ENCODE measurements at places on chromosomes 7 and 10.

GRCh38 chr7:93579431-93579830 lies 4.9 kb upstream of the CALCR start:
- DNase-seq: no peak

DNA sequence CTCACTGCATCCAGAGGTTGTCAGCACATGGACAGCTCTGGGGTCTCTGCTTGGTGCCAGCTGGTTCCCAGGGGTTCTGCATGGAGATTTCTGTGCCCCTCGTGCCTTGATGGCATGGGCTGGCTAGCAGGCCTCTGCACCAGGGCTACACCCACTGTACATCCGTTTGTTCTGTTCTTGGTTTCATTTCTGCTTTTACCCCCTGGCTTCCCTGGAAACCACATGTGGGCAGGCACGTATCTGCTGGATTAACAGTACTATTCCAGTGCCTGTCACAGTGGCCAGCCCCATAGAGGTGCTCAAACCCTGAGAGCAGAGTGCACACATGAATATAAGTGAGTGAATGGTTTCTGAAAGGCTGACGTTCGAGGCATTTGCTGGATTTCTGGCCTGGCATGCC lies 207.2 kb upstream of the GPR26 start:
- no peak for DNase-seq

- DNase-seq: no peak
These were observed 62.4 kb upstream of the C10orf90 start for GRCh38 chr10:126732868-126733267.

DNA sequence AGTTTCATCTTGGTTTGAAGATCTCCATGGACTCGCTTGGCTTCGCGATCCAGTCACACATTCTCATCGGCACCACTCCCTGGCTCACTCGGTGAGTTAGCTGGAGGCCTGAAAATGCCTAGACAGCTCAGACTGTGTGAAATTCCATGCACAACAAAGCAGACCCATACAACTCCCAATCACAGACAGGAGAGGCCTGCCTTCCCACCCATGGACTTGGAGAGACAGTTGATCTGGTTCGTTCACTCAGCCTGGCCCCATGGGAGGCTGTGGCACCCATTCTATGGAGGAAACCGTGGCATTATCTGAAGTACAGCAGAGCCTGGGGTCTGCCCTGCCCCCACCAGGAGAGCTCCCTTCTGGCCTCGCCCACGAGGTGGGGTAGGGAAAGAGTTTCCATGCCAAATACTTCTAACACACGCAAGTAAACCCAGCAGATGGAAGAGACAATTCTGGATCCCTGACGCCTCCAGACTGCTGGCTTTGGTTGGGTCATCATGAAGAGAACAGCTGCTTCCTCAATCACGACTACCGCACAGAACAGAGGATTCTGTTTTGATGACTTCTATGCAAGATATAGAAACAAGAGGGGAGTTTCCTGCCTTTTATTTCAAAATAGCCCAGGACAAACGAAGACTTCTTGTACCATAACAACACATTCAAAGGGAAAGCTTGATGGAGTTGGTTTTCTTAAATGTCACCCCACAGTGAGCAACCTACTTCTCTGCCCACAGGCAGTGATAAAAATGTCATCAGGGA lies 15.9 kb downstream of the FAM53B start:
- DNase-seq: no peak

GRCh38 chr7:95373323-95373722 lies 22.9 kb downstream of the PON3 start:
- no peak for DNase-seq

DNA sequence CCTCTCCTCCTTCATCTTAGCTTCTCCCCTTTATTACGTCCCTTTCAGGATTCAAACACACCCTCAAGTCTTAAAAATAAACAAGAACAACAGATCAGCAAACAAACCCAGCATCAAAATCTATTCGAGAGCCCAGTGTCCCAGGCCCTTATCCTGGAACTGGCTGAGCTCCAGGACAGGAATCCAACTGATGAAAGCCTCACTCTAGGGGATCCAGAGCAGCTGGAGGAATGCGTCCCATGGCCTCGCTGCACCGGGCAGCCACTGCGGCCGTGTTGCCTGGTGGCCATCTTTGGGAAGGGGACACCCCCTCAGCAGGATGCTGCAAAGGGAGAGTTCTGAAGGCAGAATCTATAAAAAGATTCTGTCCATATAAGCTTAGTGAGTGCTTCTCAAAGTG lies 156.5 kb upstream of the BMPER start:
- DNase-seq: no peak

GRCh38 chr7:36318116-36318515 lies 71.5 kb upstream of the ANLN start:
- no peak for DNase-seq

- no peak for DNase-seq
These were observed 868.4 kb downstream of the KCNMA1 start for GRCh38 chr10:76769161-76769560.

GRCh38 chr7:35699796-35700305 lies 4.9 kb upstream of the HERPUD2 start:
- no peak for DNase-seq

- no peak for DNase-seq
These were observed 39.3 kb downstream of the CALD1 start for GRCh38 chr7:134818613-134819345.

DNA sequence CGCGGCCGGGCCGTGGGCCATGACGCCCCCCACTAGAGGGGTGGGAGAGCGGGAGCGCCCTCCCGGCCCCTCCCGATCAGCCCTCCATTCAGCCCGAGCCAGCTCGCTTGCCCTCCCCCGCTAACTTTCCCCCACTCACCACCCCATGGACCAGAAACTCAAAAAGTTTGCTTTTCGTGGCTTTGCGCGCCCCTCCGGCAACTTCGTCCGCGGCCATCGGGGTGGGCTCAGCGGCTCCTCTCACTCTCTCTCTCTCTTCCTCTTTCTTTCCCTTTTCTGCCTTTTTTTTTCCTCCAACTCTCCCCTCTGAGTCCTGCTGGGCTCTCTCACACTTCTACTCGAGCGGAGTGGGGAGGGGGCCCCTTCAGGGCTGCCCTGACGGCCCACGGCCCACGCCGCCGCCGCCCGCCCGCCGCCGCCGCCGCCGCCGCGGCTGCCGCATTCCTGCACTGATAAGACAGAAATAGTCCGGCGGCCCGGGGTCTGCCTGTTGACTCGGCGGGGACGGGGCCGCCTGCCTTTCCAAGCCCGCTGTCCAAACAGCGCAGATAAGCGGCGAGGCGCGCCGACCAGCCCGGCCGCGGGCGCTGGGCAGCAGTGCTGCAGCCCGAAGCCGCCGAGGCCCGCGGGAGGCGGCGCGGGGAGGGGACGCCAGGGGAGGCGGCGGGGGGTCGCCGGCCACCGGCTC lies at the start of gene SMARCD3:
Gene SMARCD3, minus strand, starts transcription at position 349 of the 688 bp plus-strand sequence. Its CDS starts 132 bp downstream, at position 217.
- no peak for DNase-seq

GRCh38 chr10:73838827-73839226 lies 27.4 kb upstream of the NDST2 start:
- no peak for DNase-seq

- no peak for DNase-seq
These were observed 50.5 kb upstream of the TRIM8 start for GRCh38 chr10:102593804-102594079.

DNA sequence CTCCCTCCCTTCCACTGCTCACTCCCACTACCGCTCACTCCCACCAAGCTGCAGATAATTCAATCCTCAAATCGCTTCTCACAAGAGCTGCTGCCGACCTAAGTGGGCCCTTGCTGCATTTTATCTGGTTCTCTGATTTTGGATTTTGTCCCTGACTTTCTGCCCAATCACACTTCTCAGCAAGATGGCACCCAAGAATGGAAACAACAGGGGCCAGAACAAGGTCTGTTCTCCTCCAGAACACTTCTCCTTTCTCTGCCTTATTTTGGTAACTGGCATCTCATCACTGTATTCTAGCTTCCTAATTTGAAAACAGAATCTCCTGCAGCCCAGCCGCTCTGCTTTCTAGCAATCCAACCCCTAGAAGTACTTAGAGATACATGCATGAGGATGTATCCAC lies 172.8 kb downstream of the GRID1 start:
- DNase-seq: no peak

GRCh38 chr10:76738991-76739390 lies 898.6 kb downstream of the KCNMA1 start:
- DNase-seq: no peak

GRCh38 chr7:151141855-151142685 lies 25.4 kb downstream of the GBX1 start:
- DNase-seq: no peak

Data from stimulated activated CD8-positive, alpha-beta memory T cell treated with anti-CD3 and anti-CD28 coated beads, Interleukin-4, amount 100 ng/mL, for 1 hour (primary cell).